ENCODE measurements at places on chromosomes 7 and 10. TPM values are rescaled to one million over a fixed set of nuclear protein-coding genes. Genes with fewer than 3 reads are reported as not detected.

GRCh38 chr7:113137241-113137640, 18.9 kb upstream of the SMIM30 start:
- DNase-seq: no peak

- no peak for DNase-seq
Measured at GRCh38 chr10:123270806-123271205, 116.6 kb downstream of the BUB3 start.

TFEC gene
- total RNA-seq: not detected

DNA sequence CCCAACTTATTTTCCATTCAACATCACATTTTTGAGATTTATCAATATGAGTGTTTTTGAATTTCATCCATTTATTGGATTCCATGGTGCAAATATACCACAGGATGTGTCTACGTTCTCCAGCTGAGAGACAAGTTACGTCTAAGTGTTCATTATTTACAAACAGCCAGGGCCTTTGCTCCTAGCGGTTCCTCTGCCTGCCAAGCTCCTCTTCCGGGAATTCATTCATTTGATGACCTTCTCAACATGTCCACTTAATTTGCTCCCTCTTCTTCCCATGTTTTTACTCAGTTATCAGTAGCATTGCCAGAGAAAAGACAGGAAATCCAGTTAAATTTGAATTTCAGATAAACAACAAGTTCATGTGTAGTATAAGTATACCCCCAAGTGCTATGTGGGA, 321.7 kb downstream of the PRPF18 start:
- no peak for DNase-seq

FBXO24 gene
- 0.95 TPM for total RNA-seq

CYP26C1 gene
- 0.16 TPM for total RNA-seq

- DNase-seq: no peak
Measured at GRCh38 chr10:68899186-68899745, 1.8 kb upstream of the DDX50 start.

DNA sequence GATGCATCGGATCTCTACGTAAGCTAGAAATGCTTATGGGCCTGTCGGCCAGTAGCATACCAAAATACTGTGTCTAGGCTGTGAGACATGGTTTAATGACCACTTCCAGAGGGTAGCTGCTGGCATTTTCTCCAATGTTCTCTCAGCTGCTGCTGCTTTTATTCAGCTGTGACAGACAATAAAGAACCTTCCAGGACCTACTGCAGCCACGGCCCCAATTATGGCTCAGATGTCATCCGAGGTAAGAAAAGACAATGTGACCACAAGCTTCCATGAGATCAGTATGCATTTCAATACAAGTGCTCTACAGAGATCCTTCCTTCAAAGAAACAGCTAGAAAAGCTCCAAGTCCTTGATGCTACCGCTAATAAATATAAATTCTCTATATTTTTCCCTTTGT, 256.2 kb downstream of the SDHAF3 start:
- no peak for DNase-seq

- DNase-seq: peak; percentile 84
Measured at GRCh38 chr10:112140110-112140970, 43.2 kb downstream of the GPAM start.

DNA sequence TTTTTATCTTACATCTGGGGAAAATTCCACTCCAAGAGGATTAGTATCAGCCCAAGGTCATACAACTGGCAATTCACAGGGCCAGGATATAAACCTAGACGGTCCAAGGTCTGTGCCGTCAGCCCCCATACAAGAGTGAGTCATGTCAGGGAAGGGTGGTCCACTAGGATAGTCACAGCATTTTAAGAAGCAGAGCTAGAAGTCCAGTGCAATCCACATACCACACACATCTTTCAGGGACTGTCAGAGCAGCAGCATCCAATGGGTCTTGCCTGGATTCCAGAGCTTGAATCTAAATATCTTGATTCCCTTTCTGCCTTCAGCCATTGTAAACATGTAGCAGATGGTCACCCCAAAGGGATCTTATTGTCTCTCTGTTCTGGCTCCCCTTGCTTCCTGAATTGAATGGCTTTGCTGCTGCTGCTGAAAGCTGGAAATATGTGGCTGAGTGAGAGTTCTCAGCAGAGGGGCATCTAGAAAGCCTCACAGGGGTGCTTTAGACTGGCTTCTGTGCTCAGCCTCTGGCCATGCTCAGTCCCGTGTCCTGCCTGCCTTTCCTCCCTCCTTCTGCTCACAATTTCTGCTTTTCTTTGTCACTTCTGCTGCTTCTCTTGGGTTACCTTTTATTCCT, 9.9 kb upstream of the OR6V1 start:
- DNase-seq: no peak
